T-helper 2 cell treated with Interferon-gamma antibody and Interleukin-4, amounts not matched to agents 100 ng/mL and 5 ng/mL, for 36 hours (primary cell): ENCODE measurements at places on chromosomes 7 and 10. TPM values are rescaled to one million over a fixed set of nuclear protein-coding genes. Genes with fewer than 3 reads are reported as not detected.

The PTN gene
- not detected in 2 replicates for total RNA-seq

The SPDYE2 gene
- total RNA-seq: not detected in 2 replicates

The CADPS2 gene
- not detected in 2 replicates for total RNA-seq

The LIPJ gene
- 0.18 TPM in 1 of 2 replicates, not detected in the other for total RNA-seq

The ENTPD1 gene
- total RNA-seq: 16.8 and 20.4 TPM in 2 replicates

The CHN2 gene
- 1.3 and 3.4 TPM in 2 replicates for total RNA-seq

The SPAM1 gene
- total RNA-seq: not detected in 2 replicates
